Activated naive CD8-positive, alpha-beta T cell treated with anti-CD3 and anti-CD28 coated beads, Interleukin-2, amount 10 ng/mL, durations not matched to agents 7 days and 5 days (primary cell): ENCODE measurements at places on chromosomes 7 and 10. TPM values are rescaled to one million over a fixed set of nuclear protein-coding genes. Genes with fewer than 3 reads are reported as not detected.

Gene NOS3
- 12.5 TPM for total RNA-seq

Gene ASB10
- not detected for total RNA-seq

Gene CRYGN
- total RNA-seq, result 0.91 TPM

Gene SUGCT
- total RNA-seq, result 0.57 TPM

Gene SCIN
- total RNA-seq, result 0.77 TPM

Gene SPDYE8
- not detected for total RNA-seq

Gene MYOF
- 0.91 TPM for total RNA-seq
